IMR-90 (cell line): ENCODE measurements at places on chromosomes 7 and 10. TPM values are rescaled to one million over a fixed set of nuclear protein-coding genes. Genes with fewer than 3 reads are reported as not detected.

Gene CCDC172
- not detected in 2 replicates for total RNA-seq

DNA sequence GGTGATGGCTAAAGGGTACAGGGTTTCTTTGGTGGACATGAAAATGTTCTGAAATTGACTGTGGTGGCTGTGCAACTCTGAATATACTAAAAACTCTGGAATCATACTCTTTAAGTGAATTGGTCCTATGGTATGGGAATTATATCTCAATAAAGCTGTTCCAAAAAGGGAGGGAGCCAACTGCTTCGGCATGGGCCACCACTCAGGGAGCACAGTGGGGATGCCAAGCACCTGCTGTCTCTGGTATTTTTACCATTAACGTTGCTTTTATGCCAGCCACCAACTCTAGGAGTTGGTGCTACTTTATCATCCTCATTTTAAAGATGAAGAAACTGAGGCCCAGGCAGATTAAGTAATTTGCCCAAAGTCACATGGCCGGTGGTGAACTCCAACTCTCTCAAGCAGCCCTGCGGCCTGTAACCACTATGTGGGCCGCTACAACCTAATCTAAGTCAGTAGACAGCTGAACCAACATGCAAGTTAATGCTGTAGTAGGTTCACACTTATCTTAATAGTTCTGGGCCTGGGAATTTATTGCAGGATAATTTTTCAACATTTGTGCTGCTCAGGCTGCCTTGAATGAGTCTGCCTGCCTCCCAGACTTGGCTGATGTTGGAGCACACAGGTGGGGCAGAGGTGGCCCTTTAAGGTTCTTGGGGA lies 20.8 kb downstream of the SH3PXD2A start:
- no peak for DNase-seq

DNA sequence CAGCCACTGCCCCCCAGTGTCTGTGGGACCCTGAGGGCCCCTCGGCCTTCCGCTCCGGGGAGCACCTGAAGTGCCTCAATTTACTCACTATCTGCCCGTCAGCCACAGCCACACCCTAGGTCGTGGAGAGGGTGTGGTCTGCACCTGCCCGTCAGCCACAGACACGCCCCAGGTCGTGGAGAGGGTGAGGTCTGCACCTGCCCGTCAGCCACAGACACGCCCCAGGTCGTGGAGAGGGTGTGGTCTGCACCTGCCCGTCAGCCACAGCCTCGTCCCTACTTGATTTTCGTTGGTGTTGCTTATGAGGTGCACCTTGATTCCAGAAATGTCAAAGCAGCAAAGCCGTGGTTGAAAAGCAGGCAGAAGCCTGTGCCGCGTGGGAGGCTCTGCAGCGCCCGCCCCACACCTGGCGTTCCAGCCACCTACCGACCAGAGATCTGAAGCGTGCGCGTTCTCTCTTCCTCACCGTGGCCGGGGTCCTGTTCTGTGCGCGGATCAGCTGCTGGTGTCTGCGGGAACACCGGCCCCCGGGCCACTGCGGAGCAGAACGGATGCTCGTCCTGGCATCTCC lies 101.6 kb downstream of the DYNC2I1 start:
- DNase-seq: no peak

- peak; percentile 67 for DNase-seq
Measured at GRCh38 chr10:45464958-45465567, 91.0 kb downstream of the ALOX5 start.

DNA sequence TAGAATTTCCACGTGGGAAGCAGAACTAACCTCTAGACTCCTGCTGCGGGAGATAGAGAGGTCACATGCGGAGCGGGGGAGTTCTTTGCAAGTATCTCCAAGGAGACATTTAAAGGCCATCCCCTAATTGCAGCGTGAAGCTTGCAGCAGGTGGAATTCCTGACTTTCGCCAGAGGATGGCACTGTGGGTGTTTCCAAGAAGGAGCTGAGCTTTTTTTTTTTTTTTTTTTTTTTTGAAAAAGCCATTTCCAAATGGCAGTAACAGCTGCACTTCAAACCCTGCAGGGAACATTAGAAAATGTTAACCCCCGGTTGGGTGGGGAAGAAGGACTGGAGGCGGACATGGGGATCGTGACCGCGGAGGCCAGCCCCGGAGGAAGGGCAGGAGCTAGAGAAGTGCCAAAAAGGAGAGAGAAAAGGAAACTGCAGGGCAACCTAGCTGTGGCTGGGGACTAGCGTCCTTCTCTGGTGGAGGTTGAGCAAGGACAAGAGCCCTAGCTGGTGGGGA lies 487.7 kb downstream of the TYW1 start:
- peak; percentile 56 for DNase-seq
